Right ventricle myocardium inferior (tissue), 1 donor: ENCODE measurements at places on chromosomes 6 and 20.

- no peak for DNase-seq
Observed at GRCh38 chr6:109788687-109789086, 97.6 kb downstream of the FIG4 start.

DNA sequence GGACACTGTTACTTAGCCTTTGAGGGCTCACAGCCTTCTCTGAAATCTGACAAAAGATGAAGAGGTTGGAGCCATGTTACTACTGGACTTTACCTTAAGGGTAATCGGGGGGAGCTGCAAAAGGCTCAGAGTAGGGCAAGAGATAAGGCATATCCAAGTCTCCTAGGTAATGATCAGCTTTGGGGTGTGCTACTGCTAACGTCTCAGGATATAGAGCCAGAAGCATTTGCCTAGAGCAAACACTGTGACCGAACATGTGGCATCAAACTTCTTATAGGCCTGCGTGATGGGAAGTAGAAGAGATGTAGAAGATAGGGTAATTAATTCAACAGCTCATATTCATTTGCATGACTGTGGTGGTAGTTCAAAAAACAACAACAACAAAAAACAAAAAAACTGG, 11.1 kb downstream of the UBE2V1 start:
- no peak for DNase-seq

DNA sequence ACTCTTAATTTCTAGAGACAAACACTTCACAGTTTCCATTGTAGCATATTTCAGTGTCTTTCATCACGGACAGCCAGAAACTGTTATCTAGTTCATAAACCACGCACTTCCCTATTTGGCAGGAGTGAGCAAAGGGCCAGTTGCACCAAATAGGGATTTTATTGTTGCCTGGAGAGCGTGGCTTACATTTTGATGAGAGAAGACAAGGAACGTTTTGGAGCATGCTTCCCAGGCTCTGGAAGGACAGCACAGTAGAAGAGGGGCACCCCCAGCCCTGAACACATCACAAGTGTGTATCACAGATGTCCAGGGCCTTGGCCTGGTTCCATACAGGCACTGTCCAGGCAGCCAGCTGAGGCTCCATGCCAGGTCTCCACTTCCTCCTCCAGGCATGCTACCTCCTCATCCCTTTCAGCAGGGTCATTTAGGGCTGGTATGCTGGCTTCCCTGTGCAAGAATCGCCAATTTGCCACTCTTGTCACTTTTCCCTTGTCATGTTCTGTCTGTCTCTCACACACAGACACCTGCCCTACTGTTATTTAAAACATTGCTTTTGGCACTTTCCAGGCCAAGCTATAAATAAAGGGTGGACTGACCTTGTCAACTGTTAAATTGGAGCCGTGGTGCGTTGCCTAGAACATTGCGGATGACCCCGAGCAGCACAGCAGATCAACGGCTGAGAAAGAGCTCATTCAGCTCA, 235.0 kb upstream of the GMDS start:
- DNase-seq = no peak

DNA sequence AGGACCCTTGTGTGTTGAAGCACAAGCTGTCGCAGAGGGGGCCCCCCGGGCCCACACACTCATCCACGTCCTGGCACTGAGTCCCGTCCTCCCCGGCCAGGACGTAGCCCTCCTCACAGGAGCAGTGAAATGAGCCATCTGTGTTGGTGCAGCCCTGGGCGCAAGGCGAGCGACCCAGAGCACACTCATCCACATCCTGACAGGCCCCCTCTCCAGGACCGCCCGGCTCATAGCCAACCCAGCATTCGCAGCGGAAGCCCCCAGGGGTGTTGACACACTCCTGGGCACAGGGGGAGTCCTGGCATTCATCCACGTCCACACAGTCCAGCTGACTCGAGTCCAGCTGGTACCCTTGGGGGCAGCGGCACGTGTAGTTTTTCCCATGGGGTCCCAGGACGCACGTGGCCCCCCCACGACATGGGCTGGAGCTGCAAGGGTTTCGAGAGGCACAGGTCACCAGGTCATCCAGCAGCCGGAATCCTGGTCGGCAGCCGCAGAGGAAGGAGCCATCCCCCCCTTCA, 1.2 kb downstream of the CD93 start:
- no peak for DNase-seq

- DNase-seq = peak; percentile 65
Observed at GRCh38 chr6:47308552-47309290, 984 bp downstream of the TNFRSF21 start.

- no peak for DNase-seq
Observed at GRCh38 chr20:32465092-32465900, 107.2 kb downstream of the ASXL1 start.

DNA sequence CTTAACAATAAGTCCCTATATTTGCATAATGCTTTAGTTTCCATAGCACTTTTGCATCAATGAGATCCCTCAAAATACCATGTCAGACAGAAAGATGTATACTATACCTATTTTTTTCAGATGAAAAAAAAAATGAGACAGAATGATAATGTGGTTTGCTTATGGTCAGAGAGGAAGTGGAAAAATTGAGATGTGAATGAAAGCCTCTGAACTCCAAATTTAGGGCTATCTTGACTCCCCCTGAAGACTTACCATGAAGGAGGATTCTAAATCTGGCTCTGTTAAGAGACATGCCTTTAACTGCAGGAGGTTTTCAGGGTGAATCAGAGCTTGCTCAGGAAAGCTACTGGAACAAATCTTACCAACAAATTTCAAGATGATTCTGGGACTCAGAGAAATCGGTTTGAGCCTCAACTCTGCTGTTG, 176.2 kb downstream of the ISM1 start:
- DNase-seq = no peak

- no peak for DNase-seq
Observed at GRCh38 chr20:23074052-23074451, 12.1 kb downstream of the CD93 start.

GRCh38 chr6:14258695-14259593, 141.4 kb downstream of the CD83 start:
- no peak for DNase-seq

GRCh38 chr6:53641348-53641747, 24.2 kb downstream of the KLHL31 start:
- no peak for DNase-seq

DNA sequence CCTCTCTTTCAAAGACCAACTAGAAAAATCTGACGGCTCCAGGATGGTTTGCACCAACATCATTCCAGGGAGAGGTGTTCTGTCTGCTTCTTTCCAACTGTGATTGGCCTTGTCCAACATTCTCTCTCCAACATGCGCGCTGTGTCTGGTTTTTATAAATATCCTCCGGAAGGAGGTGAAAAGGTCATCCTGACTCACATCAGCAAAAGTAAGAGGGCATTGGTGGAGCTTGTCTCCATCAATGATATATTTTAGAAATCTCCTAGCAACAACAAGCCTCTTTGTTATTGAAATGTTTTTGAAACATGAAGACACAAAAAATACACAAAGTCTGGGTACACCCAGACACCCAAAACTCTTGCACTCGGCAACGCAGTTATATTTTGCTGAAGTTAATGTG, 475.3 kb upstream of the JARID2 start:
- DNase-seq = no peak

DNA sequence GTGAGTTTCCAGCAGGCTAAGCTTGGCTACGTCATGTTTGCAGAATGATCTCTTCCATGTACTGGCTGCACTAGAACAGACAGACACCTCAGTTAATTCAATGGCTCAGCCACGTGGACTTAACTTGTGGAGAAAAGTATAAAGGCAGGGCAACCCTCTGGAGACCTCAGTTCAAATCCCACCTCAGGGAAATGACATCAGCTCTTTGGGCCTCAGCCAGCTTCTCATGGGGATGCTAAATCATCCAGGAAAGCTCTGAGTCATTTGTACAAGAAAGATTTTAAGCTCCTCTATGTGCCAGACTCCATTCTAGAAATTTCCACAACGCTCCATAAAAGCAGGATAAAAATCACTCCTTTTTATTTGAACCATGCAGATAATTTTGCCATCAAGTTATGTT, 128.5 kb upstream of the SALL4 start:
- no peak for DNase-seq

DNA sequence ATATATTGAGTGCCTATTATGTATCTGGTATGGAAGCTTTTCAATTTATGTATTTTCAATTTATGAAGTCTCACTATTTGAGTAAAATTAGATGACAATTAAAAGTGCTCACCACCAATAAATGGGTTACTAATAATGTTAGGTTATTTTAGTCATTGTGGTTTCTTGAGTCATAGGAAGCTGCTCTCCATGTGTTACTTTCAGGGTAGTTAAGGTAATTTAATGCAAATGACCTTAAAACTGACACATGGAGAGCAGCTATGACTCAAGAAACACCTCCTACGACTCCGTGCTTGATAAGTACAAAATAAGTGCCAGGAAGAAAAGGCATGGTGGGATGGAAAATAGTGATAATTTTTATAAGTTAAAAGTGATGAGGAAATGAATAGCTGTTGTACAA, 16.5 kb upstream of the TINAG start:
- no peak for DNase-seq
